ENCODE measurements at places on chromosomes 7 and 10.

- DNase-seq = peak; percentile 5
Measured at GRCh38 chr7:28180364-28181147, at the start of gene JAZF1. Gene JAZF1 (minus strand): TSS chr7:28180795.

DNA sequence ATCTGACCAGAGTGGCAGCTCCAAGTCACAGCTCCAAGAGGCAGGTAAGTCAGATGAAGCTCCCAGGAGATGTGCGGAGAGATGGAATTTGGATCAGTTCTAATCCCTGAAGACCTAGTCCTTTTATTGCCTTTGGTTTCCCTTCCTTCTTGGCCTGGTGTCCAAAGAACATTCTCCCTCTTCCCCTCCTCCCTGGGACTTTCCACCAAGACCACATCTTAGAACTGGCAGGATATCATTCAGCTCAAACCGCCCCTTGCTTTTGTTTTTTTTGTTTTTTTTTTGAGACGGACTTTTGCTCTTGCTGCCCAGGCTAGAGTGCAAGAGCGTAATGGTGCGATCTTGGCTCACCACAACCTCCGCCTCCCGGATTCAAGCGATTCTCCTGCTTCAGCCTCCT is 190.8 kb downstream of the GFRA1 start:
- no peak for DNase-seq

DNA sequence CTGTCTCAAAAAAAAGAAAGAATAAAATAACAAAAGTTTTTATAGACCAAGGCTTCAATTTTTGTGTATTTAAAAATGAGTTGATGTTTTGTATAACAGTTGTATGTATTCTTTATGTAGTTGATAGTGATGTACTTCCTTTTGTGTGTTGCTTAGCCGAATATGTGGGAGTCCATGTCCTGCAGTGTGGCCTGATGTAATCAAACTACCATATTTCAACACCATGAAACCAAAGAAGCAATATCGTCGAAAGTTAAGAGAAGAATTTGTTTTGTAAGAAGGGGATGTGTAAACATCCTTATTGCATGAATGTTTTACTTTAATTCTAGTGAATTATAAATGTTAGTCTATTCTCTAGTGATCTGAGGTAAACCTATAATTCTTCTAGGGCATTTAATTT is 56.6 kb downstream of the MPLKIP start:
- DNase-seq = peak; percentile 47

DNA sequence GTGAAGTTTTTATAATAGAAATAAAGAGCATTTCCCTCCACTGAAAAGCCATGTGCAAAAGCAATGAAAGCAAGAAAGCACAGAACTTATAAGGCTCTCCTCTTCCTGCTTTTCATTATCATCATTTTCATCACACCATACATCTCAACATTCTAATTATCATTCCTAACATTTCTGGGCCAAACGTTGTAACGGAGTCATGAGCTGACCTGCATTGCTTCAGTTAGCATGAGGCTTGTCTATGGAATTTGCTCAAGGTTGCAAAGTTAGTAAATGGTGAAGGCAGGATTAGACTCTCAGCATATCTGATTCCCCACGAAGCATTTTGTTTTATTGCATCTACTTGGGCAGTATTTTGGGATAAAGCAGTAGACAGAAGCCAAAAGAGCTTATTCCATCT is 11.4 kb downstream of the SCIN start:
- DNase-seq = no peak

GRCh38 chr7:43649755-43650274 is 66.9 kb downstream of the STK17A start:
- no peak for DNase-seq

DNA sequence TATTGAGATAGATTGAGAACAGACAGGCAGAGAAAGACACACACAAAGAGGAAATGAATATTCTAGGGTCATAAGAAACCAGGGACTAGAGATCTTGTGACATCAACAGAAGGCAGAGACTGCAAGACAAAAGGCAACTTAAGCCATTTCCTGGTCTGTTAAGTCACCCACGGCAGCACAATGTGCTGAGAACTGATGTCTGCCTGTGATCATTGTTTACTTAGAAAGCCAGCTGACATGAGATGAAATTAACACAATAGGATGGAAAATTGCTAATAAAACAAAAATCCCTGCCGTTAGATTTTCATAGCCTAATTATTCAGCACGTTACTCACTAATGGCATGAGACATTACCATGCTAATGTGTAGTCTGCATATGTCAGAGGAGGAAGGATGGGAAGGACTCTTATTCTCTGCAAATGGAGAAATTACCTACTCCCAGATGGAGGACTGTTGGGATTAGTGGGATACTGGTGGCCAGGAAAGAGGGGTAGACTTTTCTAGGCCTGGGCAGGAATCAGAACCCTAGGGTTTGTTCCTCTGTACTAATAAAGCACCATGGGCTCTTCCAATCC is 191.3 kb upstream of the PODXL start:
- no peak for DNase-seq

- no peak for DNase-seq
Measured at GRCh38 chr10:69580435-69580834, 7.2 kb upstream of the NEUROG3 start.

- no peak for DNase-seq
Measured at GRCh38 chr10:91051829-91052228, 130.9 kb upstream of the ANKRD1 start.

DNA sequence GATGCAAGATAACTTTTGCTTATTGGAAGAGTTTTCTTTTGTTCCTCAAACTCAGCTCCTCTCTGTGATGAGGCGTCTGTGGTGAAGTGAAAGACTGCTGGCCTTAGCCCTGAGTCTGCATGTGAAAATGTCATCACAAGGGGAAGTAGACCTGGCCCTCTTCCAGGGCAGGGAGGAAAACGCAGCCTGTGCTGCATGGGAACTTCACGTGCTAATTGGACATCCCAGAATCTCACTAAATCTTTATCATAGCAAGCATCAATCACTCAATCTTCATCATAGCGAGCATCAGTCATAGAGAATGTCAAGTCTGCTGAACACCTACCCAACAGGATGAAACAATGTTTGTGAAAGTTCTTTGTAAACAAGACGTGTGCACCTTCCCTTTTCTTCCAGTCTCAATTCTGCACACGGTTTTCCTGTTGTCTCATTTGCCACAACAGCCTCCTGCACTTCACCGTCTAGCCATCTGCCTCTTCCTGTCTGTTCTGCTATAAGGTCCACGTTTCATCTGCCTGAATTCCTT is 314.6 kb downstream of the FRMD4A start:
- peak; percentile 6 for DNase-seq

- DNase-seq = no peak
Measured at GRCh38 chr7:103715376-103716120, 269.5 kb upstream of the SLC26A5 start.

DNA sequence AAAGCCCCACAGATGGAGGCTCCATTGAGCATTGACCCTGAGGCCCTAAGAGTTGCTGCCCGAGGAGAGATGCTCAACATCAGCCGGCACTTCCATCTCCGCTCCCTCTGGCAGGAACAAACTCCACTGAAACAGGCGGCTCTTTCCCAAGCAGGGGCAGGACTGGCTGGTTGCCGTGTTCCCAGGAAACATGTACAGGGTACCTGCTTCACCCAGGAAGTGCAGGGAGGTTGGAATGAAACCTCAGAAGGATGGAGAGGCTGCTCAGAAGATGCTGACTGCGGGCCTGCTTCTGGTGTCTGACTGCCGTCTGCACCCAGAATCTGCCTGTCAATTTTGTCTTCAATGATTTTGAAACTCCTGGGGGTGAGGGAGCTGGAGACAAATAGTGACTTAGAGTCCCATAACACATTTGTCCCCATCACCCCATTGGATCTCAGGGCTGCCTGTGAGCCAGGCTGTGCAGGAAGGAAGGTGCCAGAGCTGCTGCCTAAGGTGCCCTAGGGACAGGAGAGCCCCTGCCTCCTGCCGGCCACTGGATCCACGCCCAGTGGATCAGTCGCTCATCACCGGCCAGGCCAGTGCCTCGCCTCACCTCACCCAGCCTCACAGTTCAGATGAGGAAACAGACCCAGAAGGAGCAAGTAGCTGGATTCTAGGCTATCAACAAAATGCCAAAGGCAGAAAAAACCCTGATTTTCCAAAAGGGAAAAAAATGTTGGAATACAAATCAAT is 237.3 kb downstream of the PTPRN2 start:
- DNase-seq = no peak

GRCh38 chr7:148898845-148899484 is 14.9 kb upstream of the EZH2 start:
- peak; percentile 28 for DNase-seq

- no peak for DNase-seq
Measured at GRCh38 chr10:106301146-106301545, 863.4 kb downstream of the SORCS1 start.

GRCh38 chr10:17425584-17426262 is 28.7 kb downstream of the ST8SIA6 start:
- DNase-seq = peak; percentile 97
